Endothelial cell of umbilical vein (primary cell): ENCODE measurements at places on chromosomes 2 and 18.

- peak; percentile 22 for DNase-seq
Measured at GRCh38 chr2:186697536-186697935, 3.7 kb downstream of the FAM171B start.

DNA sequence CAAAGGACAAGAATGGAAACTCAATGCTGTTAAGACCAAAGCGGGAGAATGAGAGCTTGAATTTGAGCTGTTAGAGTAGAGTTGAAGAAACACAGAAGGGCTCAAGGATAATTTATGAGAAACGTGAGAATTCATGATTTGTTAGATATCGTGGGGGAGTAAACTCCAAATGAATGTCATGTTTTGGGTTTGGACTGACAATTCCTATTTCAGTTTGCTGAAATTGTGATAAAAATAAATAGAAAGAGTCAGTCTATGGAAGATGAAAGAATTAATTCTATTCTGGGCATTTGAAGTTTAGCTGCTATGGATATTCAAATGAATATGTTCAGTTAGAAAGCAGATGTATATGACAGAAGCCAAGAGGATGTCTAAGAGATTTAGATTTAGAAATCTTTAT lies 723.4 kb upstream of the PIK3C3 start:
- DNase-seq, result no peak

DNA sequence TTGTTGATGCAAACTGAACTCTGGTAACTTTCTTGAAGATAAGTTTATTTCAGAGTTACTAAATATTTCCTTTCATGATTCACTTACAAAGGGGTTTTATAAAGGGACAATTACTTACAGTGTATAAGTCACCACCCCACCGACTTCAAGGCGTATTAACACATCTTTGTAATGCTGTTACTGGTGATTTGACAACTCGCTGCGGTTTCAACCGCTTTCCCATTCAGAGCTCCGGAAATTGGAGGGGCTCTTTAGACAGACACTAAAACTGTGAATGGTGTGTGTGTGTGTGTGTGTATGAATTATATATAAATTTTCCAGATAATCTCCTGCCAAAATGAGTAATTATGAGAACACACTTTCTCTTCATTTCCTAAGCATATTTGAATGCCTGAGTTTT lies 4.9 kb downstream of the TM4SF20 start:
- no peak for DNase-seq

DNA sequence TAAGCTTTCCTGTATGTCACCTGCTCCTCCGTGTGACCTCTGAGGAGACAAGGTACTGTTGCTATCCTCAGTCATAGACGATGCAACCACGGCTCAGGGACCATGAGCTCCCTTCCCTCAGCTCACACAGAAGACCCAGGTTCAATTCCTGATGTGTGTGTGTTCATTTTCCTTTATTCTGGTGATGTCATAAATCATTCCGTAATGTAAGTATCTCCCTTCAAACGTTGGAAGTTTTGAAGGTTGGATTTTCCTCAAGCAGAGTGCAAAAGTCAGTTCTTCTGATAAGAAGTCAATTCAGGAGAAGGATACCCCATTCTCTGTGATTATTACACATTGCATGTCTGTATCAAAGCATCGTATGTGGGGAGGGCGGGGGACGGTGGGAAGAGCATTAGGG lies 118.9 kb upstream of the FAM136A start:
- DNase-seq, result no peak

DNA sequence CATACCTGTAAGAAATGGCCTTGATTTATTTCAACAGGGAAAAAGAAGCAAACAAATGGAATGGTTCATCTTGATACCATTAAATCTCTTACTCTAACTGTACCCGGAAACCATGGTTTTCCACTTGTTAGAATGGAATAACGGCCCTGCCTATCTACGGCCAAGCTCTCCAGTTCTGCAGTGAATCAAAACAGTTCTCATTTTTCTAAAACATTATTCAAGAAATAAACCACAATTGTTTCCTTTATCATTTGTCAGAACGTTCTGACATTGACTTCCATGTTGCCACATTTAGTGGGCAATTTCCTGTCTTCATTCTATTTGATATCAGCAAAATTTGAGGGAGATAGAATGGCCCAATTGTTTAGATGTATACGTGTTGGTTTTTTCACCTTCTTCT lies 118.8 kb upstream of the CDH19 start:
- no peak for DNase-seq

- no peak for DNase-seq
Measured at GRCh38 chr2:155412598-155412997, 714.1 kb downstream of the KCNJ3 start.

DNA sequence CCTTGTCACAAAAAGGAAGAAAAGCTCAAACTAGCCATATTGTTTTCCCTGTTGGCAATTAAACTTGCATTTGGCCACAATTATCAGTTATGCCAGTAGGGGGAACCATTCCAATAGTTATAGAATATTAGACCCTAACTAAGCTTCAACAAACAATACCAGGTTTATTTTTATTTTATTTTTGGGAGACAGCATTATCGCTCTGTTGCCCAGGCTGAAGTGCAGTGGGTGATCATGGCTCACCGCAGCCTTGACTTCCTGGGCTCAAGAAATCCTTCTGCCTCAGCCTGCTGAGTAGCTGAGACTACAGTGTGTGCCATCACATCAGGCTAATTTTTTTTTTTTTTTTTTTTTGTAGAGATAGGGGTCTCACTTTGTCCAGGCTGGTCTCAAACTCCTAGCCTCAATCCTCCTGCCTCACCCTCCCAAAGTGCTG lies 102.1 kb downstream of the ATAD2B start:
- DNase-seq, result peak; percentile 78

- DNase-seq, result no peak
Measured at GRCh38 chr2:69615969-69616368, 27.6 kb downstream of the AAK1 start.

DNA sequence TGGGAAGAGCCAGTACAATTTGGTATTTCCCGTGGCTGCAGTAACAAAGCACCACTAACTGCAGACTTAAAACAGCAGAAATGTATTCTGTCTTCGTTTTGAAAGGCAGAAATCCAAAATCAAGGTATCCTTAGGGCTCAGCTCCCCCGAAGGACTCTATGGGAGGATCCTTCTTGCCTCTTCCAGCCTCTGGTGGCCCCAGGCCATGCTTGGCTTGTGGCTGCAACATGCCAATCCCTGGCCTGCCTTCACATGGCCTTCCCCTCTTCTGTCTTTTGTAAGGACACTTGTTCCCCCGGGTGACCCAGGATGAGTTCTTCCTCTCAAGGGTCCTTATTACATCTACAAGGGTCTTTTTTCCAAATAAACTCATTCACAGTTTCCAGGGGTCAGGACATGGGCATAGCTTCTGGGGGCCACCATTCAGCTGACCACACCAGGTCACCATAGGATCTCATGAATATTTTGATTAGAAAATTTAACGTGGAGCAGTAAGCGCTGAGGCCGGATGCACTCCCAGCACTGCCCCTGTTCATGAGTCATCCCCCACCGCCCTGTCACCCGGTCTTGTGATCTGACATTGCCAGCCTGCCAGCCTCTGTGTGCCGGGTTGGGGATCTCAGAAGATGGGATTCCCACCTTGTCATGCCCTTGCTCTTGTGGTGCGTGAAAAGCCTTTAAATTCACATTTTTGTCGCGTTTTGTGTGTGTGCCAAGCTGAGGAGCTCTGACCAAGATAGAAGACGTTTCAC lies 61.2 kb upstream of the B3GNT7 start:
- DNase-seq, result no peak

DNA sequence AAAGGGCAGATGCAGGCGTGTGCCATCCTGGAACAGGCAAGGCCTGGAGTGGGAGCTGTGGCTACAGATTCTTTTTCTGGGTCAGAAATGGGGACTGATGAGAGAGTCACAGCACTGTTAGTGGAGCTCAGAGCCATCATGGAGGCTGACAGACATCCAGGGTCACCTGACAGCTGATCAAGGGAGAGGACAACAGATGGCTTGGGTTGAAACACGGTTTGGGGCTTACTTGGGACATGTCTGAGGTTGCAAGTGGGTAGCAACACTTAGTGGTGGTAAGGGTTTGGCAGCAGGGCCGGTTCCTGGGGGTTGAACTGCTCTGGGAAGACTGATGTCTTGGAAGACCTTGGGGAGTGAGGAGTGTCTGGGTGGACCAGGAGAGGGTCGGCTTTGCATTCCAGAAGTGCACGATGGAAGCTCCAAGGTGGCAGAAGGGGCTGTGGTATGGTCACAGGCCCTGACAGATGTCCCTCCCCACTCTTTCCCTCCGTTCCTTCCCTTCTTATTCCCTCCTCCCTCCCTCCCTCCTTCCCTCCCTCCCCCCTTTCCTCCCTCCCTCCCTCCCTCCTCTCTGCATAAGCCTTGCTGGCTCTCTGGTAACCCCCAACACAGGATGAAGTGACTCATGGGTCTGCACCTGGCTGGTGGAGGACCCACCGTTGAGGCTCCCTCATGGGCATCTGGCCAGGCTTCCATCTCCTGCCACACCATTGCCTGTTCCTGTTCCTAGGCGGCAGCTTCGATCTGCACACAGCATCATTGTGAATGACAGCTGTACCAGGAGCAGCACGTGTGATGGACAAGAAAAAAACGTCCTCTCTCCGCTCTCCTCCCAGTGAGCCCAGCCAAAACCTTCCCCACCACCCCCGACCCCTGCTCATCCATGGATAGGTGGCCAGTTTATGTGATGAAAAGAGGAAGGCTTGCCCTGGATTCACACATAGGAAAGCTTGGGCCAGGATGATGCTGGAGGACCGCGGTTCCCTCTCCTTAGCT lies 63.8 kb upstream of the RPL31 start:
- DNase-seq, result peak; percentile 32

DNA sequence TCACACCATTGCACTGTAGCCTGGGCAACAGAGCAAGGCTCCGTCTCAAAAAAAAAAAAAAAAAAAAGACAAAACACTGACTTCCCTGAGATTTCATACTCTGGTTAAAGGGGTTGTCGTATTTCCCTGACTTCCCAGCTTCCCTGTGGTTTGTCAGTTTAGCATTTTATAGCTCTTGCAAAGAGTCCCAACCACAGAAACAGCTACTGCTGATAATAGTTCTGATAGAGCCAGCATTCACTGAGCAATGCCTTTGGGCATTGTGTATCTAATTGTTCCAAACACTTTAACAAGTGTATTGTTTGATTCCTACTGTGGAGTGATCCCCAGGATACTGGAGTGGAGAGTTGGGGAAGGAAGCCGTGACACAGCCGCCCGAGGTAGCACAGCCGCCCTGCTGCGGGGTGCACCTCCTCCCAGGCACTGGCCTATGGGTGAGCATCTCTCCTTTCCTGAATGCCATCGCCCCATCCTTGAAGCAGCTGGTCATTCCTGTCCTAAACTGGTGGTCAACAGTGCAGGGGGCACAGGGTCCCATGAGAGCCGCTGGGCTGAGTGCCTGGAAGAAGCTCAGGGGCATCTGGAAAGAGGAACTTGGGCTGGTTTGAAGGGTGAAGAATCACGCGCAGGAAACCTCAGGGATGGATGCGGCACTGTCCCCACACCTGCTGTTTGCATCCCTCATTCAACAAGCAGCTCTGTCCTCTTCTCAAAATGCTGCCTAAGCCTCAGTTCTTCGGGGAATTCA lies 81.0 kb upstream of the TMEM18 start:
- DNase-seq, result no peak
